ENCODE measurements at places on chromosomes 13 and 19. TPM values are rescaled to one million over a fixed set of nuclear protein-coding genes. Genes with fewer than 3 reads are reported as not detected.

LRP3 gene
- total RNA-seq, result 7.5 TPM

KLK4 gene
- not detected for total RNA-seq

GNA15 gene
- not detected for total RNA-seq

SULT2A1 gene
- 13.4 TPM for total RNA-seq

C3 gene
- total RNA-seq, result 1,672 TPM

FGF21 gene
- total RNA-seq, result not detected

C1QTNF9B gene
- total RNA-seq, result not detected

LHB gene
- total RNA-seq, result not detected

NEK3 gene
- total RNA-seq, result 64.6 TPM

COX7A1 gene
- total RNA-seq, result 5.0 TPM

ZNF468 gene
- 6.2 TPM for total RNA-seq

SYT5 gene
- total RNA-seq, result not detected

PET100 gene
- 23.0 TPM for total RNA-seq

SKA3 gene
- 3.0 TPM for total RNA-seq

PVR gene
- total RNA-seq, result 33.2 TPM

TEX29 gene
- not detected for total RNA-seq

ZNF570 gene
- 3.8 TPM for total RNA-seq

TUBB4A gene
- total RNA-seq, result 3.9 TPM

SOX21 gene
- 16.8 TPM for total RNA-seq

KBTBD7 gene
- 18.7 TPM for total RNA-seq

C19orf73 gene
- not detected for total RNA-seq

TNFSF13B gene
- total RNA-seq, result 3.5 TPM

TMEM143 gene
- total RNA-seq, result 12.3 TPM

FSTL3 gene
- total RNA-seq, result 75.0 TPM

IFT88 gene
- total RNA-seq, result 2.3 TPM

SIX5 gene
- 28.0 TPM for total RNA-seq

KLHL1 gene
- 0.45 TPM for total RNA-seq

NLRP5 gene
- not detected for total RNA-seq

URAD gene
- not detected for total RNA-seq

SELENOV gene
- total RNA-seq, result not detected

ACTN4 gene
- 343 TPM for total RNA-seq

COMP gene
- not detected for total RNA-seq

TBXA2R gene
- not detected for total RNA-seq

LGALS7 gene
- total RNA-seq, result not detected

THSD8 gene
- total RNA-seq, result not detected

ZNF837 gene
- not detected for total RNA-seq

GPC6 gene
- 40.8 TPM for total RNA-seq

S1PR2 gene
- total RNA-seq, result 0.45 TPM

UPF3A gene
- total RNA-seq, result 38.7 TPM

KIR2DL4 gene
- not detected for total RNA-seq

TMEM238 gene
- not detected for total RNA-seq

PLVAP gene
- 25.0 TPM for total RNA-seq

SHD gene
- total RNA-seq, result not detected

PSG6 gene
- total RNA-seq, result not detected

RFX1 gene
- 0.58 TPM for total RNA-seq

FGF22 gene
- total RNA-seq, result not detected

FAAP24 gene
- total RNA-seq, result 2.4 TPM

SPACA4 gene
- not detected for total RNA-seq

FOXA3 gene
- 13.2 TPM for total RNA-seq

SERPINE3 gene
- 0.55 TPM for total RNA-seq

ITM2B gene
- 293 TPM for total RNA-seq

ZNF835 gene
- total RNA-seq, result 0.89 TPM

ZNF135 gene
- total RNA-seq, result 3.5 TPM

ZNF878 gene
- total RNA-seq, result not detected

MAP4K1 gene
- 1.7 TPM for total RNA-seq

CYSLTR2 gene
- total RNA-seq, result 1.3 TPM

ZNF675 gene
- total RNA-seq, result 2.7 TPM
